ENCODE measurements at places on chromosomes 5 and 9.

- DNase-seq, result no peak
Measured at GRCh38 chr5:106020894-106021293, 1649.8 kb downstream of the EFNA5 start.

DNA sequence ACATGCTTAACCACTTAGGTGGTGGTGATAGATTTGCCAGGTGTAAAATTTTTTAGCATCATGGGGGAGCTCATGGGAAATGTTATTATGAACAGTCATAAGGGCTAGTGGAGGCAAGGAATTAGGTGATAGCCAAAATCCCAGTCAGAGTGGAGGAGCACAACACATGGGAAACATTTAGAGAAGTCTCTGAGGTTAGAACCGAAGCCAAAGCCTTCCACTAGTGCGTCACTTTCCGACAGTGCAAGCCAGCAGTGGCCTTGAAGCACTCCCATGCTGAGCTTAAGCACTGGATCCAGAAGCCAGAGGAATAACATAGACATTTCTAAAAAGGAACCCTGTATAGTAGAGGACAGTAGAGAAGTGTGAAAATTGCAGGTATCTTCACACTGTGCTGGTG lies 101.5 kb upstream of the SNX2 start:
- no peak for DNase-seq

DNA sequence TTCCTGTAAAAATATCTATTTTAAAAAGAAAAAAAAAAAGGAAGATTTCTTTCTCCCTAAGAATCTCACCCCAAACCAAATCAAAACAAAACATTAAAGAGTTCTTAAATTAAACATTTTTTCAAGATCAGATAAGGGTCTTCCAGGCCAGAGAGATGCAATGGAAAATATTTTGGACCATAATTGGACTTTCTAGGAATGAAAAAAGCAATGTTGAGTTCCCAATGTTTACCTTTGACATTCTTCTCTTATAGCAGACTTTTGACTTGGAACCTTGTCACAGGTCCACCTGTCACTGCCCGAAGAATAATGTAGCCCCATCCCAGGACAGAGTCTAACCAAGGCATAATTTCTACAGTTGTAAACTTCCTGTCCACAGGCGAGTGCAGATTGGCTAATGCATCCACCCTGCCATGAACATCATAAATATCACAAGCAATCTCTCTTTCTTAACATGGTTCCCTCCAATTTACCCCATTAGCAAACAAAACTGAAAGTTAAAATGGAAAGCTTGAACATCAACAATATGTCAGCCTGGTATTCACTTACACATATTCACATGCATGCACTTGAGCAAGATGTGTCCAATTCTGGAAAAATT lies 121.7 kb upstream of the ZNF366 start:
- DNase-seq, result no peak

GRCh38 chr5:87138091-87138805 lies 129.4 kb upstream of the RASA1 start:
- DNase-seq, result no peak

DNA sequence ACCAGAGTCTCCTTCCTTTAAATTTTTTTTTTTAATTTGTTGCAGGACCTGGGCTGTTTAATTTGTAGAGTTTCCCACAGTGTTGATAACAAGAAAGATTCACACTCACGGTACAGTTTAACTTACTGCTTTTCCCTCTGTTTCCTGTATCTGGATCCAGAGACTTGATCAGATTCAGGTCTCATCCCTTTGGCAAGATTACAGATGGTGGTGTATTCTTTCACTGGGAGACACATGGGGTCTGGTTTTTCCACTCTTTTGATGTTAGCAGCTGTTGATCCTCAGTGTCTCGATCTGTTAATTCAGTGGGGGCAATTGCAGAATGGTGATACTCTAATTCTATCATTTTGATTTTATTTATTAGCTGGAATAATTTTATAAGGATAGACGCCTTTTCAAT lies 75.4 kb upstream of the TNFAIP8 start:
- no peak for DNase-seq

GRCh38 chr5:79346420-79346824 lies 110.5 kb downstream of the JMY start:
- DNase-seq, result no peak

DNA sequence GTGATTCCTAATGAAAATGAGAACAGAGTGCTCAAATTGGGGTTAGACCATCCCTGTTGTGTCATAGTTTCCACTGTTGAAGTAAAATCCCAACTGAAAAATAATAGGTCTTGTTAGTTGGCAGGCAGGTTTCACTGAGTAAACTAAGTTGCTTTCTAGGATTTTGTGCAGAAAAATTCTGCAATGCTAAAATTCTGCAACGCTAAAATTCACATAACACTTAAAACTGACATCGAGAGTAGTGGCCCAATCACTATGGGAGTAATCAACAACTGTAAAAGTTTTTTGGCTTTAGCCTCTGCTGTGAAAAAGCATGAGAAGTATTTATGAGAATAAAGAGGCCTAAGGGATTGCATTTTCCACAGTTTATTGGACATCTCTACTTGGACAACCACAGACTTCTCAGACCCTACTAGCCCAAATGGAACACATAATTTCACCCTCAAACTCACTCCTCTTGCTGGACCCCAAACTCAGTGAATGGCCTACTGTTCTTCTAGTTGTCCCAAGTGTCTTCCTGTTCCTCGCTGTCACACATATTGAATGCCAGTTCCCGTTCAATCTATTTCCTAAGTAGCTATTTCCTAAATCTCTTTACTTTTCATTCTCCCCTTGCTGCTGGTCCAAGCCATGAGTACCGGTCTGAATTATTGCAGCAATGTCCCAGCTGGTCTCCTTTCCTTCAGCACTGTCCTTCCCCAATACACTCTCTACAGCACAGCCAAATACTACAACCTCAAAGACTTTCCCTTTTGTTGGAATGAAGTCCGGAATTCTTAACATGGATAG lies 355.4 kb downstream of the PDE4D start:
- DNase-seq, result no peak

DNA sequence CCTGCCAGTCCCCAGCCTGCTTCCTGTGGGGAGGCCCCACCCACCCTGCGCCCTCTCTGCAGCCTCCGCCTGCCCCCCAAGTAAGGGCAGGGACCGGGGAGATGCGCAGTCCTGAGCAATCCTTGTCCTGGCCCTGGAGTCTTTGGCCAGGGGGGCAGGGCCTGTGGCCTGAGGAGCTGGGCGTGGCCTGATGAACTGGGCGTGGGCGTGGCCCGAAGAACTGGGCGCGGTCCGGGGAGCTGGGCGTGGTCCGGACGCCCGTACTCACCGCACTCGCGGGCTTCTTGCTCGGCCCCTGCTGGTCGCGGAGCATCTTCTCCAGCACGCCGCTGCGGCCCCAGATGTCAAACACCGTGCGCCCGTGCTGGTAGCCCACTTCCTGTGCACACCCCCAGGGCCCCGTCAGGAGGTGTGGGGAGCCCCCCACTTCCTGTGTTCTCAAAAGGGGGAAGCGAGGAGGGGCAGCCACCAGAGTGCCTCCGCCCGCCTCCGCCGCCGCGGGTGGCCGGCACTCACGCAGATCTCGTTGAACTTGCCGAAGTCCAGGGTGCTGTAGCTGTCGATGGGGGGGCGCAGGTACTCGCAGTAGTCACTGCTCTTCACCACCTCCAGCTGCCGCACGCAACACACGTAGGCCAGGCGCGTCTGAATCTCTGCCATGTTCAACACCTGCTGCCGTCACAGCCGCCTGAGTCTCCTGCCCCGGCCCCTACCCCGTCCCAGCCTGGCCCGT lies 2.7 kb upstream of the NSMF start:
- DNase-seq, result no peak

Data from LNCaP clone FGC (cell line).